ENCODE measurements at places on chromosomes 12 and 14. TPM values are rescaled to one million over a fixed set of nuclear protein-coding genes. Genes with fewer than 3 reads are reported as not detected.

DNA sequence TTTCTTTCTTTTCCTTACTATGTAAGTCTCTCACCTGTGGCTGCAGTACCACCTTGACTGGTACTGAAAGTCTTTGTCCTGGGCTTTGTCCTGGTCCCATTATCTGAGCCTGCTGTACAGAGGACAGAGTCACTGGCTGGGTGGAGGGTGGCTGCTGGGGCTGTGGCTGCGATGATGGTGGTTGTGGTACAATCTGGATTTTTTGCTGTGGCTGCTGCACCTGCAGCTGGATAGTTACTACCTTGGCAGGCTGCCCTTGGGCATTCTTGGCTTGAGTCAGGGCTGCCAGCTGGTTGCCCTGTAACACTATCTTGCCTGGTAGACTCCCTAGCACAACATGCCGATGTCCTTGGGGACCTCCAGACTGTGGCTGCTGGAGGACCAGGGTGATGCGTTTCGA, 27.0 kb downstream of the CHD8 start:
- H3K27ac ChIP-seq: no peak overlapping the region
- no peak for DNase-seq
- H3K4me3 ChIP-seq: no peak overlapping the region

- no peak overlapping the region for H3K4me3 ChIP-seq
- DNase-seq: no peak
- no peaks in the 10 kb centered on the region for H3K27me3 ChIP-seq
- no peak overlapping the region for H3K27ac ChIP-seq
Observed at GRCh38 chr14:33880330-33880729, 70.5 kb downstream of the EGLN3 start.

DNA sequence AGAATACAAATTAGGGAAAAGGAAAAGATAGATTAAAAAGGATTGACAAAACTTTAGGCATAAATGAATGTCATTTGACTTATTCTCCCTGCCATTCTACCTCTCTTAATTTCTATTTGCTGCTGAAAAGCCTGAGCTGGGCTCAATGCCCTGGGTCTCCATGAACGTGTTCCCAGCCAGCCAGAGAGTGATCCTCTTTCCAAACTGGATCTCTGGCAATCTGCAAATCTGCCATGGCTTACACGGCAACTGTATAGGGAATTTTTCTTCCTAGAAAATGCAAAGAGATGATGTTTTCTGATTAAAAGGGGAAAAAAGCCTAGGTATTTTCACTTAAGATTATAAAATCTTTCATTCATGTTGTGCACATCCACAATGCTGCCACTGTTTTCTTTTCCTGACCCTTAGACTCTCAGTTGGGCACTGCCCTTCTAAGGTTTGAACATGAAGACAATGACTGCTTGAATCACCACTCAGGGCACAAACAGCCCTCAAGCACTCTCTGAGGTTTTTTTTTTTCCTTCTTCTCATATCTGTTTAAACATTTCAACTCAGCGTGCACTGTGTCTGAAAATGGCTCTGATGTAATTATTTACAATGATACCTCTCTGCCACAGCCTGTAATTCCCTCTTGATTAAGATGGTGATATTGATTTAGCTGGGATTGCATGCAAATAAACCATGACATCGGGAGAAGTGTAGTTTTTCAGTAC, 60.3 kb downstream of the DACT1 start:
- no peak overlapping the region for H3K27ac ChIP-seq
- H3K4me1 ChIP-seq: peaks cover 21% of the 10 kb centered on the region
- no peak for DNase-seq
- no peaks in the 10 kb centered on the region for H3K36me3 ChIP-seq
- H3K4me3 ChIP-seq: no peak overlapping the region

GRCh38 chr14:89672636-89673511, 255.8 kb upstream of the FOXN3 start:
- H3K36me3 ChIP-seq: no peaks in the 10 kb centered on the region
- peak overlapping the region; percentile 89 for H3K27ac ChIP-seq
- H3K27me3 ChIP-seq: no peaks in the 10 kb centered on the region
- H3K4me1 ChIP-seq: peaks cover 37% of the 10 kb centered on the region
- peak; percentile 56 for DNase-seq

CLEC4D gene
- not detected for total RNA-seq

- no peak for DNase-seq
- peak overlapping the region; percentile 15 for H3K27ac ChIP-seq
- peaks cover 42% of the 10 kb centered on the region for H3K36me3 ChIP-seq
- peaks cover 6% of the 10 kb centered on the region for H3K4me1 ChIP-seq
Observed at GRCh38 chr14:75783184-75783583, 122.1 kb downstream of the TTLL5 start.

AMHR2 gene
- total RNA-seq: 12.3 TPM

RFX4 gene
- total RNA-seq: not detected

- H3K27ac ChIP-seq: no peak overlapping the region
- peaks cover 30% of the 10 kb centered on the region for H3K4me1 ChIP-seq
- no peak overlapping the region for H3K4me3 ChIP-seq
- H3K36me3 ChIP-seq: no peaks in the 10 kb centered on the region
- no peak for DNase-seq
- peaks cover 26% of the 10 kb centered on the region for H3K27me3 ChIP-seq
Observed at GRCh38 chr12:3204730-3205531, 127.8 kb downstream of the TSPAN9 start.

HCAR1 gene
- 1.2 TPM for total RNA-seq

DNA sequence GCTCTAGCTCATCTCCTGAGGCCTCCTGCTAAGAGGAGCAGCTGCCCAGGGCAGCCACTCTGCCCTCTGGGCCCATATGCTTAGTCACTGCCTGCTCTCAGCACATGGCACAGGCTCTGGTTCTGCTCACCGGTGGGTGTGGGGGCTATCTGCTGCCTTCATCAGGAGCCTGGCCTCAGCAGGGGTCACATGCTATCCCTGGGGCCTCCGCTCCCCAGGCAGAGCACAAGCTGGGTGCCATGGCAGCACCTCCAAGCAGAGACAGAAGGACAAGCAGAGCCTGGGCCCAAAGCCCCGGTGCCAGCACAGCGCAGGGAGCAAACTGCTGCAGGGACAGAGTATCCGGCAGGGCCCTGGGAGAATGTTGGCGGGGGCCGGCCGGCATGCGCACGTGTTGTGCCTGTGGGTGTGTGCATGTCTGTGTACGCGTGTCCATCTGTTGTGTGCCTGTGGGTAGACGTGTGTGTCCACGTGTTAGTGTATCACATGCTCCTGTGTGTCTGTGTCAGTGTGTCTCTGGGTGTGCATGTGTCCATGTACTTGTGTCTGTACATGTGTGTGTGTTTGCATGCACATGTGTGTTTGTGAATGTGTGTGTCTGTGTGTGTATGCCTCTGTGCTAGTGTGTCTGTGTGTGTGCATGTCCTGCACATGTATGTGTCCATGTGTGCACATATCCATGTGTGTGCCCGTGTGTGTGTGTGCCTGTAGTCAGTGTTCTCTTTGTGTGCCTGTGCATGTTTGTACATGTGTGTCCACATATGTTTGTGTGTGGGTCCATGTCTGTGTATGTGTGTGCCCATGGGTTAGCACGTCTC, 326.9 kb downstream of the TMEM121 start:
- no peak overlapping the region for H3K4me3 ChIP-seq
- no peak overlapping the region for H3K27ac ChIP-seq
- no peaks in the 10 kb centered on the region for H3K4me1 ChIP-seq
- no peaks in the 10 kb centered on the region for H3K27me3 ChIP-seq
- H3K36me3 ChIP-seq: peaks cover 9% of the 10 kb centered on the region

KRT6A gene
- 1.2 TPM for total RNA-seq

DNA sequence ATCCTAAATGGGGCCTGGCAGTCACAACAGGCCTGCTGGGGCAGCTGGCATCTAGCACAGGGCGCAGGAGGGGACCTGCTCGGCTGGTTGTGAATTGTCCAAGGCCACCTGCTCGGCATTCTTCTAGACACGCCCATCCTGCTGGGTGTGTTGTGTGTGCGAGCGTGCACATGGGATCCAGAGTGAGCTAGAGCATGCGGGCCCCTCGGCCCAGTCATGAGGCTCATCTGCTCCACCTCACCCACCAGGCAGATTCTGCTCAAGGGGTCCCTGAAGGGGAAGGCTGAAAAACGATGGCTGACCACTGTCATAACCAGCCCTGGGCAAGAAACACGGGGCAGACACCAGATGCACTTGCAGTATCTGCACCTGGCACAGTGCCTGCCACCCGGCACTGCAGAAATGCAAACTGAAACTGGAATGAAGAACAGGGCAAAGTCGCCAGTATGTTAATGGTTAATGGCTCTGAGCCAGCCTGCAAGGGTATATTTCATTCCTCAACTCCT, 31.8 kb downstream of the MAX start:
- peak overlapping the region; percentile 91 for H3K27ac ChIP-seq
- H3K36me3 ChIP-seq: peaks cover 31% of the 10 kb centered on the region
- no peak for DNase-seq
- H3K4me1 ChIP-seq: peaks cover 23% of the 10 kb centered on the region
- H3K4me3 ChIP-seq: no peak overlapping the region

MGP gene
- total RNA-seq: 221 TPM

DNA sequence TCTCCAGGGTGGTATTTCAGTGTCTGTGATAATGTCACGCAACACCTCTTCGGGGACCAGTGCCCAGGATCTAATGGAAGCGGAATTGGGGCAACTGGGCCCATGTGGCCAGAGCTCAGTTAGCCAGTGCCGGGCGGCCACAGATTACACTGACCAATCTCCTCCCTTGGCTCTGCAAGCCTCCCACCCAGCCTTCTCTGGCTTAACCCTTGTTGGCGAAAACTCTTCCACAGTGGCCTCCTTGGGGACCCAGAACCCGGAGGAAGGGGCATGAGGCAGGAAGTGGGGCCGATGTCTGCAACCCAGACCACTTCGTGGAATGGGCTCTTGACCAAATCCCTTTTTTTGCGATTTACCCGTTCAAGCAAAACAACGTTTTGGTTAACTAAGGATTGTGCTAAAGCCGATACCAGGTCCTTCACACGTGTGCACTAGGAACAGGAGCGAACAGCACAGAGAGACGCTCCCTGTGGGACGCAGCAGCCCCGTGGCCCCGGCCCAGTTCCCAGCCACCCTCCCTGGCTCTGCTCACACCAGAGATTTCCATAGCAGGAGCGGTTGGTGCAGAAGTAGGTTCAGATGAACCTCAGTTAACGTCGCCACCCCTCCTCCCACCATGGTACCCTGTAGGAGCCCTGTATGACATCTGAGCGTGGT, 38.2 kb downstream of the SLC8B1 start:
- H3K27ac ChIP-seq: no peak overlapping the region
- DNase-seq: no peak
- peaks cover 11% of the 10 kb centered on the region for H3K36me3 ChIP-seq
- peaks cover 13% of the 10 kb centered on the region for H3K4me1 ChIP-seq
- H3K27me3 ChIP-seq: no peaks in the 10 kb centered on the region

TRHDE gene
- 1.4 TPM for total RNA-seq

DNA sequence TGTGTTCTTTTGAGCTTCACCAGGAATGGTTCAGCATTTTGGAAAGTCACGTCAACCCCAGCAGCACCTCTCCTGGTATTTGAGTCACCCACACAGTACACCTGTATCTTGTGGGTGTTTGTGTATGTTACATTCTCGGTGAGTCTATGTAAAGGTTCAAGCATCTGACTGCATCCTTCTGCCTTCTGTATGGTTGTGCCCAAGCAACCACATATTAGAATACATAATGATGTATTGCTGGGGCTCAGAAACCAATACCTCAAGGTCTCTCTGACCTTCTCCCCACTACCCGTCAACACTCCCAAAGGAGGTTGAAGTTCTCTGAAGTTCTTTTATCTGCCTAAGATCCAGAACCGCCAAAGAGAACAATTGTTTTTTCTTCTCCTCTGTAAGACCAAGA, 9.2 kb upstream of the TMEM229B start:
- no peak for DNase-seq
- no peak overlapping the region for H3K4me3 ChIP-seq
- H3K27ac ChIP-seq: no peak overlapping the region
- peaks cover 7% of the 10 kb centered on the region for H3K36me3 ChIP-seq
- H3K4me1 ChIP-seq: no peaks in the 10 kb centered on the region

DNA sequence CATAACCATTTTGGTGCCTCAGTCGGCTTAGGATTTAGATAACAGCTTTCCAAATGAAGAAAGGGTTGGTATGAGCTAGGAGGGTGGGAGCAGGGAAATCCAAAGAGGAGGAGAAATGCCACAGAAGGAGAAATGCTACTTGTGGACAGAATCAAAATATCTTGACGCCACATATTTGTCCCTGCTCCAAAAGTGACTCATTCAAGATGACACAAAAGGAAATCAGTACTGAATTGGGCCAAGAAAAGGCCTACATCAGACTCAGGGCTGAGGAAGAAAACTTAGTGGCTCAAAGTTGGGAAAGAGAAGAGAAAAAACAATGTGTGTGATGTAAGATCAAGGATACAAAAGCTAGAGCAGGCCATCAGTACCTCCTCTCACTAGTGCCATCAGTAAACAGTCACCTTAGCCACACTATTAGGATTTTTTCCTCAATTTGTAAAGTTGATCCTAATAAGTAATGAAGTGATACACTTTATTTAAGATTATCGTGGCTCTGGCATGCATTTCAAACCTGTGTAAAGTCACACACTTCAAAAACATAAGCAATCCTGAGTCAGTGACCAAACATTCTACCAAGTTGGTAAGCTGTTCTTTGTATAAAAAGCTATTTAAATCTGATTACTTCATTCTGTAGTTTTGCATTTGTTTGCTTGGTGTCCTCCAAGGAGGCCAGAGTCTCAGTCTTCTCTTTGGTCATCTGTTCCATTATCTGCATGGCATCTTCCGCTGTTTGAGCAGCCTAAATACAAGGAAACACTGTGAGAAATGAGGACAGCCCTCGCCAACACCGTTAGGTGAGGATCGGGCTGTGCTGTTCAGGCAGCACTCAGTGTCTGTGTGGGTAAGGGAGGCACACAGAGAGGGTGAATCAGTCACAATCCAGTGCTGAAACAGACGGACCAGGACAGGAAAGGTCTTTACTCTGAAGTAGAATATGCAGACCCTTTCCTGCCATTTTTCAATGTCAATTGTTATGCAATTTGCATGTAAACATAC, 52.6 kb upstream of the VPS33A start:
- H3K36me3 ChIP-seq: peaks cover 35% of the 10 kb centered on the region
- H3K27me3 ChIP-seq: no peaks in the 10 kb centered on the region
- DNase-seq: no peak
- no peak overlapping the region for H3K4me3 ChIP-seq

GRCh38 chr12:103105971-103106597, 148.6 kb downstream of the ASCL1 start:
- no peak for DNase-seq
- H3K4me3 ChIP-seq: no peak overlapping the region
- peaks cover 18% of the 10 kb centered on the region for H3K27me3 ChIP-seq

HNF1A gene
- not detected for total RNA-seq

Measured in mesothelial cell of epicardium (in vitro differentiated cells).